ENCODE measurements at places on chromosomes 4 and X.

GRCh38 chrX:1564750-1565683 is 26.4 kb upstream of the AKAP17A start:
- no peak for DNase-seq

- DNase-seq: no peak
These were observed 264.0 kb upstream of the HAND2 start for GRCh38 chr4:173793937-173794510.

- DNase-seq: no peak
These were observed 8.1 kb downstream of the IGBP1 start for GRCh38 chrX:70141373-70141772.

GRCh38 chr4:120850018-120850599 is 72.4 kb downstream of the PRDM5 start:
- DNase-seq: no peak

GRCh38 chrX:117990438-117990837 is 126.2 kb downstream of the KLHL13 start:
- DNase-seq: no peak
